Stimulated activated CD4-positive, alpha-beta T cell treated with anti-CD3 and anti-CD28 coated beads, Interleukin-1b, Interleukin-23, amount 100 ng/mL, for 1 hour (primary cell): ENCODE measurements at places on chromosomes 1 and 21.
A peak's percentile ranks its signal among the peaks of the same experiment; 100 is the strongest.

DNA sequence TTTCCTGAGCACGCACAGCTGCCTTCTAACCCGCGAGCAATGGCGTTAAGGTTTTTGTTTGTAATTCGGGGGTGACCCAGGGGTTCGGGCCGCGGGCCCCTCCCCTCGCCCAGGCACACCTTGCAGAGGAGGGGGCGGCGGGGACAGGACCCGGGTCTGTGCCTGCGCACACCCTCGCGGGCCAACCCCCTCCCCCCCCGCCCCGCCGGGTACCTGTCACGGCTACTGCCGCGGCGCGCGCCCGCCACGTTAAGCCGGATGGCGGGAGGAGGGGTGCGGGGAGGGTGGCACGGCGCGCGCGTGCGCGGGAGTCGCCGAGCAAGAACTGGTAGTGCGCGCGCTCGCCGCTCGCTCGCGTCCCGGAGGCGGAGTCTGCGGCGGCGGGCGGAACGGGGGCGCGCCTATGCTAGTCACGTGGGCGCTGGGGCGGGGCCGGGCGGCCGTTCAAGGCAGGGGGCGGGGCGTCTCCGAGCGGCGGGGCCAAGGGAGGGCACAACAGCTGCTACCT lies at the start of gene TPTE:
Gene TPTE (plus strand): TSS at position 493 of the 508 bp plus-strand sequence. CDS start 17,141 bp downstream, outside the sequence.
- no peak for DNase-seq

- DNase-seq = no peak
These were observed 977 bp downstream of the TRAF3IP3 start for GRCh38 chr1:209756615-209757445.

DNA sequence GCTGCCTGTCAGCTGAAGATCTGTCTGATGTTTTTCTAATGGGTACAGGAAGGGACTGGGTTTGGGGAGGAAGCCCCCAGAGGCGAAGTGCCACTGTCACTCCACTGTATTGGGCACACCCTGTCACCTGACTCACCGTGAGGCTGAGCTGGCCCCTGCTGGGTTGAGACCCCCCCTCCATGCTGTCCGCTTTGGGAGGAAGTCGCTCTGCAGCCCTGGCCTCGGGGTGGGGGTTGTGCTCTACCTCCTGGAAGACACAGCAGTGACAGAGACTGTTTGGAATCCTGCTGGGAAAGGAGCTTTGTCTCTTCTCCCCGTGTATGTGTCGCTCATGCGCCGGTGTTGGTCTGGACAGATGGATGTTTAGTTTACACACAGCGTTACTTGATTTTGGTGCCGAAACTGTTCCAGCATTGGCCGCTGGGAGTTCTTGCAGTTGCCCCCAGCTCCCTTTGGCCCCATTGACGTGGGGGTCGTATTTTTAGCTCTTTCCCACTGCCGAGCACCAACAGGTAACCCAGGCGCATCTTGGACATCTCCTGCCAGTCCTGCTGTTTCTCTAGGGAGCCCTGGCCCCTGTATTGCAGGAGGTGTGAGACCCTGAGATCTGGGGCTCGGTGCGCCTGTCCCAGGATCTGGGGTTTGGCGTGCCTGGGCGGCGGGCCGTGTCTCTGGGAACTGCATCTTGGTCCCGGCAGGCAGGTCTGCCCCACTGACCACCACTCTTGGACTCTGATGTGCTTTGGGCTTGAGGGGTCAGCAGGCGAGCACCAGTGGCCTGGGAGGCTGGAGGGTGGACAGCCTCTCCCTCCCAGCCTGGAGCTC lies 30.3 kb downstream of the SLX9 start:
- DNase-seq = no peak

DNA sequence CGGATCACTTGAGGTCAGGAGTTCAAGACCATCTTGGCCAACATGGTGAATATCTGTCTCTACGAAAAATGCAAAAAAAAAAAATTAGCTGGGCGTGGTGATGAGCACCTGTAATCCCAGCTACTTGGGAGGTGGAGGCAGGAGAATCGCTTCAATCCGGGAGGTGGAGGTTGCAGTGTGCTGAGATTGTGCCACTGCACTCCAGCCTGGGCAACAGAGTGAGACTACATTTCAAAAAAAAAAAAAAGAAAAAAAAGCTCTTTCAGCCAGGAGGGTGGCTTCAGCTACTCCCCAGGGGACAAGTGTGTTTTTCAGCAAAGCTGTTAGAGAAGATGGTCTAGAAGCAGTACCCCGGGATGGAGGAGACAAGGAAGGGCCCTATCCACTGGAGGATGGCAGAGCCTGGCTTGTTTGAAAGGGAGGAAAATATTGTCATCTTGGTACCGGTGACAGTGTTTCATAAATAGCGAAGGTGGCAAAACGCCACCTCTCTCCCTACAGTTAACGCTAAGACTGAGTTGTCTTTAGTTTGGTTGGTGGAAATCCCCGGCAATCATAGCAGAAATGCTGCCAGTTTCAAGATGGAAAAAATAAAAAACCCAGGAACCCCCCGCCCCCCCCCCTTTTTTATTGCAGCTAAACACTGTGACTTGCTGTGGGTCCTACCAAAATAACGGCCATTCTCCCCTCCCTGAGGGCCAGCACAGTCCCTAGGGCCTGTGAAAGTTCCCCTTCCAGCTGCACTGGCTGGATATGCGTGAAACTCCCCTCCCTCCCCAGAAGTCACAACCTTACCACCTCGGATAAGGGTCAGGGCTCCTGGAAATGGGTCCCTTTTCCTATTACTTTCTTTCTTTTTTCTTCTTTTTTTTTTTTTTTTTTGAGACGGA lies 3.5 kb downstream of the PIK3CD start:
- DNase-seq = no peak

DNA sequence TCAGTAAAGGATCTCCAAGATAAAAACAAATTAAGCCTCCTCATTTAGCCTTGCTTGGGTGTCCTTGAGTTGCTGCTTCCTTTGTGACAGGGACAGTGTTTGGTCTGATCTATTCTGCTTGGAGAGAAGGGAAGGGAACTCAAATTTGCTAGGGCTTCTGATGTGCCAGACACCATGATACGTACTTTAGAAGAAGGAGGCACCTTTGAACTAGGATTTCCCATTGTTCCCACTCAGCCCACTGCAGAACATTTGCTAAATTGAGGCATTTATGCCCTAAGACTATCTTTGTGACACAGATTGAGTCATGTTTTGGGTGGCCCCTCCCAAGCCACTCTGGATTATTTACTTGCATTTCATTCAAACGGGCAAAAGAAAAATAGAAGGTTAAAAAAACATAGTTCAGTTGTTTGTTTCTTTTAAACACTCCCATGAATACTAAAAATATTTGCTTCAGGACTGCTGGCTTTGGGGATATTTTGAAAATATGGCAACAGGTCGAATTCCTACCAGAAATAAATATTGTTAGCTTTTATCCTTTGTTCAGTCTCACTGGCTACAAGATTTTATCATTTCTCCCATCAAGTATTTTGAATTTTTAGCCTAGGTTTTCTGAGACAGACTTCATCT lies 81.9 kb upstream of the WLS start:
- DNase-seq = no peak

- DNase-seq = no peak
These were observed 46.1 kb upstream of the CD34 start for GRCh38 chr1:207956986-207957385.

GRCh38 chr1:216015116-216015515 lies 408.1 kb downstream of the USH2A start:
- no peak for DNase-seq

DNA sequence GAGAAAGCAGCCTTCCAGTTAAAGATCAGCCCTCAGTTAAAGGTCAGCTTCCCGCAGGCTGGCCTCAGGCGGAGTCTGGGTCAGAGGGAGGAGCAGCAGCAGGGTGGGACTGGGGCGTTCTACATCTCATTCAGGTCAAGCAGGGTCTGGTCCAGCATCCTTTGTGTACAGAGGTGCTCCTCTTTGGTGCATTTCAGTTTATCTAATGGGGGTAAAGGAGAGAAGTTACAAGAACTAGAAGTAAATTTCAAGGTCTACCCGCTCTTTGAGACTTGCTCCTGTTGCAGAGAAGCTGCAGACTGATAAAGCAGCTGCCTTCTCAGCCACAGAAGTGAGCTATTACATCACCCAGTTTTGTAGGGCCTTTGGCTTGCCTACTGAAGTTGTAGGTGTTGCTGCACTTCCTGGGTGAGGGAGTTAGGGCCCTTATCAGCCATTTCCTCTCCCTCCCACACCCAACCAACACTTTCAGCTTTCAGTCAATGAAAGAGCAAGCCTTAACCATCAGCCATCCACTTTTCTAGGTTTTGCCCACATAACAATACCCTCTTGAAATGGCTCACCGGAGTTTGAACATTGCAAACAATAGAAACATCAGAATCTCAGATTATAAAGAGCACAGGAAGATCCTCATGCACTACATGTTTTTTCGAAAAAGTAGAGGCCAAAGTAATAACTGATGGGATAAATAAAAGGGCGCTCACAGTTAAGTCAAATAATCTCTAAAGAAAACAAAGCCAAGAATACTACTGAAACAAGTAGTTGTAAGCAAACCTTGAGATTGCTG lies 2.8 kb upstream of the NUP210L start:
- peak; percentile 27 for DNase-seq

DNA sequence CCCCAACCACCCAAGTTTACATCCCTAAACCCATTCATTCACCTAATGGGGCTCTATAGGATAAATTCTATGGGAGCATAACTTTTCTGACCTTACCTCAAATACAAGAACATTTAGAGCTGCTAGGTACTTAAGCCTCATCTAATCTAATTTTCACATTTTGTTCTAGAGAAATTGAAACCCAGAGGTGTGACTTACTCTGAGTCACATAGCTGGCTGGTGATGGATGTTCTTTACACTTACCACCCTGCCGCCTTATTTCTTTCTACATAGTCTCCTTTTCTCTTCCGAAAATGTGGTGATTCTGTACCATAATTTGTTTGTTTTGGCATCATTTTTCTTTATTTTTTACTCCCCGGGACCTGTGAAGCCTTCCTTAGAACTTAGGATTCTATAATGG lies 20.3 kb downstream of the TIPRL start:
- DNase-seq = no peak

DNA sequence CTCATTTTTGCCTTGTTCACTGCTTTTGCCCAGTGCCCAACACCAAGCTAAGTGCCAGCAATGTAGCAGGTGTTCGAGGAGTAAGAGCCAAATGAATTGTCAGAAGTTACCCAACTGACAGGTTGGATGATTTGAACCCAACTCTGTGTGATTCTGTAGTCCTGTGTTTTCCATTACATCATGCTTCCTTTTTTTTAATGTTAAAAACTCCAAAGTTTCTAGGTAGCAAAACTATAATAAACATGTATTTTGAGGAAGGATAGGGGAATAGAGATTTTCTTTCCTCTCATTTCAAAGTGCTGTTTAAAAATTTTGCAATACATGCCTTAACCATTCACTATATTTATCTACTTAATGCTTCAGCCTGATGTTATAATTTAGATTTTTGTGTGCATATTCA lies 34.1 kb downstream of the BCL9 start:
- no peak for DNase-seq

- no peak for DNase-seq
These were observed 31.9 kb upstream of the RXRG start for GRCh38 chr1:165476776-165477175.

- DNase-seq = no peak
These were observed 11.9 kb downstream of the RPL5 start for GRCh38 chr1:92843429-92844352.

DNA sequence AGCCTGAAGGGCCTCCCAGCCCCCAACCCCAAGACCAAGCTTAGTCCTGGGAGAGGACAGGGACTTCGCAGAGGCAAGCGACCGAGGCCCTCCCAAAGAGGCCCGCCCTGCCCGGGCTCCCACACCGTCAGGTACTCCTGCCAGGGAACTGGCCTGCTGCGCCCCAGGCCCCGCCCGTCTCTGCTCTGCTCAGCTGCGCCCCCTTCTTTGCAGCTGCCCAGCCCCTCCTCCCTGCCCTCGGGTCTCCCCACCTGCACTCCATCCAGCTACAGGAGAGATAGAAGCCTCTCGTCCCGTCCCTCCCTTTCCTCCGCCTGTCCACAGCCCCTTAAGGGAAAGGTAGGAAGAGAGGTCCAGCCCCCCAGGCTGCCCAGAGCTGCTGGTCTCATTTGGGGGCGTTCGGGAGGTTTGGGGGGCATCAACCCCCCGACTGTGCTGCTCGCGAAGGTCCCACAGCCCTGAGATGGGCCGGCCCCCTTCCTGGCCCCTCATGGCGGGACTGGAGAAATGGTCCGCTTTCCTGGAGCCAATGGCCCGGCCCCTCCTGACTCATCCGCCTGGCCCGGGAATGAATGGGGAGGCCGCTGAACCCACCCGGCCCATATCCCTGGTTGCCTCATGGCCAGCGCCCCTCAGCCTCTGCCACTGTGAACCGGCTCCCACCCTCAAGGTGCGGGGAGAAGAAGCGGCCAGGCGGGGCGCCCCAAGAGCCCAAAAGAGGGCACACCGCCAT lies 21.9 kb upstream of the ARF1 start:
- no peak for DNase-seq

GRCh38 chr1:174626031-174627025 lies 178.6 kb downstream of the GPR52 start:
- no peak for DNase-seq

DNA sequence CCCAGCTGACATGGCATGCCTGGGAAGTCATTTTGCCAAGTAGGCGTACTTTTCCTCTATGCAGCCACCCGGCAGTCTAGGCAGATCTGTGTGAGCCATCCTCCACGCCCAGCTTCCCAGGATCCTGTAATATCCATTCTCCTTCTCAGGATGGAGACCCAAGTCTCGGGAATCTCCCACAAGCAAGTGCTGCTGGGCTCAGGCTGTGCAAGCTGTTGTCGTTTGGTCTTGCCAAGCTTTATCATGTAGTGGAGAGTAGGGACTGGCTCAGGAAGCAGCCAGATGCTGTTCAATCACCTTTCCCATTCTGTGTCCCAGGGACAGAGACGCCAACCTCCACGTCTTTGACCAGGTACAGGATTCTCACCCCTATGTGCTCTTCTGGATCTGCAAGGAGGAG lies 191.1 kb upstream of the TMEM51 start:
- no peak for DNase-seq

GRCh38 chr1:203702130-203702577 lies 62.8 kb upstream of the LAX1 start:
- DNase-seq = peak; percentile 27

GRCh38 chr1:205235951-205236350 lies 8.2 kb downstream of the TMCC2 start:
- DNase-seq = no peak

GRCh38 chr1:99673315-99673714 lies 27.4 kb downstream of the PALMD start:
- no peak for DNase-seq

DNA sequence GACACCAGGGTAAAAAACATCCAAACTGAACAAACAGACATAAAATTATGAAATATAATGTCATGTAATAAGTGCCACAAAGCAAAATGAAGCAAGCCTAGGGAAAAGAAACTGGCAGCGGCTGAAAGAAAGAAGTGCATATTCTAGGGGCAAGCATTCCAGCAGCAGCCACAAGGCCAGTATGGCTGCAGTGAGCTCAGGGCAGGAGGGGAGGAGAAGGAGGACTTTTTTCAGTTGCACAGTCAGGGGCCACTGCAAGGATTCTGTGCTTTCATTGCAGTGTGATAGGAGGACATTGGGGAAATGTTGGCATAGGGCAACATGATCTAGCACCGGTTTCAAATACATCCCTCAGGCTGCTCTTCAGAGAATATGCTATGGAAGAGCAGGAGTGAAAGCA lies 263.8 kb downstream of the NEGR1 start:
- DNase-seq = no peak

GRCh38 chr21:28654406-28654805 lies 338.3 kb downstream of the LTN1 start:
- DNase-seq = no peak

GRCh38 chr1:151993084-151993733 lies 450 bp downstream of the S100A10 start:
- DNase-seq = no peak

- no peak for DNase-seq
These were observed 67.1 kb upstream of the FAM3B start for GRCh38 chr21:41249476-41249875.
